ENCODE measurements at places on chromosomes 2 and 18. TPM values are rescaled to one million over a fixed set of nuclear protein-coding genes. Genes with fewer than 3 reads are reported as not detected.

The TMEFF2 gene
- total RNA-seq = 0.08 TPM

The REG3A gene
- not detected for total RNA-seq

The LRRC30 gene
- total RNA-seq = not detected

The DYNAP gene
- total RNA-seq = not detected

The GNLY gene
- total RNA-seq = not detected

The PLGLB2 gene
- 4.1 TPM for total RNA-seq

The FAP gene
- total RNA-seq = 20.7 TPM

Measured in hair follicular keratinocyte (primary cell).